ENCODE measurements at places on chromosomes 13 and 19.

GRCh38 chr19:33938821-33939220 is 142.2 kb downstream of the KCTD15 start:
- DNase-seq: no peak

GRCh38 chr13:70125693-70126092 is 17.4 kb upstream of the KLHL1 start:
- DNase-seq: no peak

DNA sequence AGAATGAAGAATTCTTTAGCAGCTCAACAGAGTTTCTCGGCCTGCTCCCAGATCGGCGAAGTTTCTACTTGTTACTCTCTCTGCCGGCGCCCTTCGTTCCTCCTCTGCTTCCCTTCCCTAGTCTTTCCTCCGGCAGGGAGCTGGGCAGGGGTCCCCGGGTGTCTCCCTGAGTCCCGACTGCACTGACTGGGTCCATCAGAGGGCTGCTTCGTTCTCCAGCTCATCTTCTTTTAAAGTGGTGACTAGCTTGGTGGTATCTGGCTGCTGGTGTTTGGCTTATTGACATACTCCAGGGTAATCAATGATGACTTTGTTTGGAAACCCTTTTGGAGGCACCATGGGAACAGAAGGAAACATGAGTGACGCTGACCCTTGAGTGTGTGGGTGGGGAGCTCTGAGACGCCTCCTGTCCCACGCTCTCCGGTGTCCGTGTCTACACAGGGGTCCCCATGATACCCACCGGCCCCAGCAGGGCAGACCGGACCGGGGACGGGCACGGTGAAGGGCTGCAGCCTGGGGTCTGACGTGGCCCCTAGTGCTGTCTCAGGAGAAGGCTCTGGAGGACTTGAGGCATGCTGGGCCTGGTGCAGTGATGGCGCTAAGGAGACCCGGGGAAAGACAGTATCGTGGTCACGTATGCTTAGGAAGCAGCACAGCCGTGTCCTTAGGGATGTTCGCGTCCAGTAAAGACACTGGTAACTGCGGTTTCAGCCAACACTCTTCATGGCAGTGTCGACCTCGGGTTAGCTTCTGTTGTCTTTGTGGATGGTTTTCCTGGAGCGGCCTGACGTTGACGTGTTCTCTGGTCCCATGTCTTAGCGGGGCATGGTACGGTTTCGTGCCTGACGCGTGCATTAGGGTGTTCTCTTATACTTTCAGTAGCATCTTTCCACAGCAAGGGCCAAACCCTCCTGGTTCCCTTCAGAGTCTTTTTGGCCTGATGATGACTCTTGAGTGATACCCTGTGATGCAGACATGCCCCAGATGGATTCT is 23.8 kb downstream of the NAXD start:
- no peak for DNase-seq

DNA sequence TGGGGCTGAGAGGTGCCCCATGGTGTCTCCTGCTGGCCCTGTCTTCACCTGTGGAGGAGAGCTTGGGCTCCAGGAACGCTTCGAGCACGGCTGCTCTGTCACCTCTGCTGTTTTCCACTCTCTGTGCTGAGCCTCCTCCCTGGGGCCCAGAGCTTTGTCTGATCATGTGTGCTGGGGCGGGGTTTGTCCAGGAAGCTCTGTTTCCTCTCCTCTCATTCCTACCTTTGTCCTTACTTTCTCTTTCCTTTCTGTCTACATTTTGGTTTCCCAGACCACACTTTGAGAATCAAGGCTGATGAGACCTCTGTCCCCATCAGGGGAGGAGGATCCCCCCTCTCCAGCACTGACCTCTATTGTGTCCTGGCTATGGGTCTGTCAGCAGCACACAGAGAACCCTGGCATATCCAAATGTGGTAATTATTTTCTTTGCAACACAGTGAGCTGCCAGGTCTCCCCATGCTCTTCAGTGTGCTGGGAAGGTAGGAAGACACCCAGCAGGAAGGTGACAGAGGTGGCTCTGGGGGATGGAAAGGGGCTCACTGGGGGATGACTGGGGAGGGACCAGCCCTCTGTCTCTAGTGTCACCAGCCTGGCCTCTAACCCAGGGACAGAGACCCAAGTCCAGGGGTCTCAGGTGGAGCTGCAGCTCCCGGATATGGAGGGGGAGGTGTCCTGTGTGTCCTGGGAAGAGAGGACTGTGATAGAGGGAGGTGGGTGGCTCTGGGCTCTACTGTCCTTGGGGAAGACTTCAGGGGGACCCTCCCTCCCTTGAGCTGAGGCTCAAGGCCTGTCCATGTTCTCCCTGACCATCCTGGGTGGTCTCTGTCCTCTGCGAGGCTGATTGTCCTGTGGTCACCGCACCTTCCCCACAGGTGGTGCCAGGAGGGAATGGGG is at the start of gene CEACAM1:
TSS of gene CEACAM1 (minus strand) at position 128 of the 894 bp plus-strand sequence. CDS start at position 21, 107 bp downstream.
- peak; percentile 63 for DNase-seq
